ENCODE measurements at places on chromosomes 1 and 21.
A peak's percentile ranks its signal among the peaks of the same experiment; 100 is the strongest.

DNA sequence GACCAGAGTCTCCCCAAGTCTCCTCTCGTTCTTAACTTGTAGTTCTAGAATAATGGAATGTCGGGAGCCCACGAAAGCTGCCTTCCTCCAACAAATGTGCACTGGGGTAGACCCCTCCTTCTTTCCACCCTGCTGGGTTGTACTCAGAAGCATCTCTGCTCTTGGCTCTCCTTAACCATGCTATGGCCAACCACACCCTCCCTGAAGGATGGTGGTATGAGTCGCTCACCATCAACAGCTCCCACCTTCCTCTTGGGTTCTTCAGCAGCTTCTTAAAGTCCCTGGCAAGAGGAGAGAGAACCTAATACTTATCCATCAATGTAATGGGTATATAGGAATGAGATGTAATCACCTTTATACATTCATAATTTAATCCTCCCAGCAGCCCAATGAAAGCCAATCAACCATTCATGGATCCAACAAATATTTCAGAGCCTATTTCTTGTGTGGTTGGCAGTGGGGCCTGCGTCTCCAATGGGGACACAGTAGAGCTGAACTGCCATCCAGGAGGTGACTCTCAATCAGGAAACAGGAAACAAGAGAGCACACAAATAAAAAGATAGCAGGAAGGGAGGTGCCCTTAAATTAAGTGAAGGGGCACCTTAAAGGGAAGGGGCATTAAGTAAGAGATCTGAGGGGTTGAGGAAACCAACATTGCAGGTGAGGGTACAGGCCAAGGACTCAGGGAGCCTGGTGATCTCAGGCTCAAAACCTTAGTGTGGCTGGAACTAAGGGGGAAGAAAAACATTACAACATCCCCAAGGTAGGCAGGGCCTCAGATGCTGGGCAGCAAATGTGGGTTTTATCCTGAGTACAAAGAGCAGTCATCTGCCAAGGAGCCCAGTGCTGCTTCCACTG is 64.4 kb upstream of the ETS2 start:
- DNase-seq, result no peak

DNA sequence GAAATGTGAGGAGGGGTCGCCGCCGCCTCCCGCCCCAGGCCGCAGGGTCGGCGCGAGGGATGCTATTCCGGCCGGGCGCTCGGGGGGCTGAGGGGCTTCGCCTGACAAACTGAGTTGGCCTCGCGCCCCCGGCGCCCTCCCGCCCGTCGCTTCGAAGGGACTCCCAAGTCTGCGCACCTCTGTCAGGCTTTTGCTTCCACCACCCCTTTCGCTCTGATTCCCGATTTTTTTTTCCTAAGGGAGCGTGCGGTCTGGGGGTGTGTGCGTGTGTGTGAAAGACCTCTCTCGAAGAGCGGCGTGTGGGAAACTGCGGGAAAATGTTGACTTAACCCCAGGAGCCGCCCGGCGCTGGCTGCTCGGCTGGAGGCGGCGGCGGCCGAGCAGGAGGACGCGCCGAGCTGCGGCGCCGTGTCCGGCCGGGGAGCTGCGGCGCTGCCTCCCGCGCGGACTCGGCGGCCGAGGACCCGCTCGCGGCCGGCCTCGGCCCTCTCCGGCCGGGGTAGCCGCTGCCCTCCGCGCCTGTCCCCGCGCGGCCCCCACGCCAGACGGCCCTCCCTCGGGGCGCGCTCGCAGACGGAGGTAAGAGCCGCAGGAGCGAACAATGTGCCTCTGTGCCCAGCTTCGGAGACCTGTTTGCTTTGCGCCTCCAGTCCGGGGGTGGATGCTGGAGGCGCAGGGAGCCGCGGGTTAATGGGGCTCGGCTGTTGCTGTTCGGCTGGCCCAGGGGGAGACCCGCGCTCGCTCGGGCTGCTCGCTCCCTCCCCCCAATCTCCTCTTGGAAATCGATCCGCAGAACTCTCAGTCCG is 1.1 kb downstream of the ADGRL2 start:
- peak; percentile 63 for DNase-seq

- no peak for DNase-seq
These were observed 18.9 kb downstream of the UBE4B start for GRCh38 chr1:10051656-10052055.

GRCh38 chr1:110053552-110054428 is 16.7 kb downstream of the ALX3 start:
- DNase-seq, result peak; percentile 23

DNA sequence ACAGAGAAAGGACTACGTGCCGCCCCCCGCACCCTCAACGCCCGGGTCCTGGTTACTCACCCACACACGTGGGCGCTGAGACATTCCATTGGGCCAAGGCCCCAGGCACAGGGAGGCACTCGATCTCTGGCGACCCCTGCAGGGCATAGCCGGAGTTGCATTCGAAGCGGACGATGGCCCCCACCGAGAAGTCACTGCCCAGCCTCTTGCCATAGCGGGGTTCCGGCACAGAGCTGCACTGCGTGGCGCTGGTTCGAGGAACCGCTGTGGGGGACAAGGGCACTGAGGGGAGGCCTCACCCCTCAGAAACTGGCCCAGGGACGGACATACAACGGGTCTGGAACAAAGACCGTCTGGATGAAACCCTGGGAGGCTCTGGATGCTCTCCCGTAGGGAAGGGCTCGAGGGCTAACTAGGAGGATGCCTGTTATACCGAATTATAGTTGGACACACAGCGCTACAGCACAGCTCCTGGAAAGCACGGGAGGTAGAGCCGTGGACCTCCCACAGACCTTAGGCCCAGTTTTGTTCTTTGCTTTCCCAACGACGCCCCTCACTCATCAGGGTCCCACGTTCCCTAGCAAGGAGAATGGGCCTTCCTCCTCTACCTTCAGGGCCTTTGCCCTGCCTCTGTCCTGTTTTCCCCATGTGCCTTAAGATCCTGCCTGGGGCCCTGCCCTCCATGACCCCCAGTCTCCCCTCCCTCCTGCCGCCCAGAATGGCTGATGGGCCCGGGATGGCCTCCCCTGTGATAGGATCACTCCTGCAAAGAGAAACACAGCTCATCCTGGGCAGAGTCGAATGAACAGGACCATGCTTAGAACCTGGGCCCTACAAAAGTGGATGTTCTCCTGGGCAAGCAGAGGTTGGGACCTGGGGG is 152.8 kb downstream of the ZSCAN20 start:
- DNase-seq, result no peak

- DNase-seq, result no peak
These were observed 126.2 kb downstream of the PRRX1 start for GRCh38 chr1:170790175-170790574.

DNA sequence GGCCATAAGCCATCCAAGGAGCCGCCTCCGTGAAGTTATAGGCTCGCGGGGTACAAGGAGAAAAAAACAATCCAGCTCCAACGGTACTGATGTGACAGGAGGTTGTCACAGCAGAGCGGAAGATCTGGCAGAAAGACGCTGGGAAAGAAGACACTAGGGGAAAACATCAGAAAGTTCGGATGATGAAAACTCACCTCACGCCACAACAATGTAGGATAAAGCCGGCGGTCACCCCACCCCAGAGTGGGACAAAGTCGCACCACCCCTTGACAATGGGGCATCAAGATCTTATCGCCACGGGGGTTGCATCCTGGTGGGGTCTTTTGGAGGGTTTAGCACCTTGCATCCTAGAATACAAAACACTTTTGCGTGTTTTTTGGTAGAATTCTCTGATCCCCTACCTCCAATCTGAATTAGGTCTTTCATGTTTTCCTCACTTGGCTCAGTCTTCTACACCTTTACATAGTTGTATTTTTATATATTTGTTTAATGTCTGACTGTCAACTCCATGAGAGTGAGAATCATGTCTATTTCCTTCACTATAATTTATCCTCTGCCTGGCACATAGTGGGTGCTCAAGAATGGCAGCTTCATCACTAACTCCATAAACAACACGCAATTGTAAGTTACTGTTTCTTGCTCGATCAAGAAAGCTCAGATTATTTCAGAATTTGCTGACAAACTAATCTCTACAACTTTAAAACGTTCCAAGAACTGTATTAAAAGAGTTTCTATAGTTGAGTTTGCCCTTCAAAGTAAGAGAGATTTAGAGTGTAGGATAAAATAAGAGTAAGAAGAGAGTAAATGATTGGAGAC is 611 bp upstream of the ZSWIM5 start:
- no peak for DNase-seq

- DNase-seq, result no peak
These were observed 71.4 kb downstream of the AGPAT3 start for GRCh38 chr21:43936247-43936967.

- DNase-seq, result no peak
These were observed 685 bp downstream of the CRTC2 start for GRCh38 chr1:153957744-153958110.

GRCh38 chr1:82646888-82647287 is 846.2 kb downstream of the ADGRL2 start:
- DNase-seq, result no peak

DNA sequence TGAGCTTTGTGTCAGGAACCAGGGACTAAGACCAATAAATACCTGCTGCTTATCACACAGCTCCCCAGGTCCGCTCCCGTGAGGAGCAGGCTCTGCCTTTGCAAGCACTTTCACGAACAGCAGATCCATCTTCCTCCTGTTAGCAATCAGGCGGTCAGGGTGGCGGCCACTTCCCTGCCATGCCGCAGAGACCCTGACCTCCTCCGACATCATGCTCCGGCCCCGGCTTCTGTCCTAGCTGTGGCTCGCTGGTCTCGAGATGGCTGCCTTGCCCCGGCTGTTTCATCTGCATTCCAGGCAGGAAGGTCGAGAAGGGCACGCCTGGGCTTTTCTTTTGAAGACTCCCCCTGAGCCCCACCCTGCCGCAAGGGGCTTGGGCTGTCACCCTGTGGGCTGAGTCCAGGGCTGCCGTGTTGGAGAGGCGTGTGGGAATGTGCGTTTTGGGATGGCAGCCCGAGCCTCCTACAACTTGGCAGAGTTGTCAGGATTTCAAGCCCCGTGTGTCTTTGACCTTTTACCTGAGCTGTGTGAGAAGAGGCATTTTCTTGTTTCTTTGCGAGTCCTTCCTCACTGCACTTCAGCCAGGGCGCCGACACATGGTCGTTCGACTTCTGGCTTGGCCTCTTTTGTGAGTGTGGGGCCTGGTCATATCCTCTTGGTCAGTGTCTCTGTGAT is 59.5 kb downstream of the AGPAT3 start:
- DNase-seq, result no peak

DNA sequence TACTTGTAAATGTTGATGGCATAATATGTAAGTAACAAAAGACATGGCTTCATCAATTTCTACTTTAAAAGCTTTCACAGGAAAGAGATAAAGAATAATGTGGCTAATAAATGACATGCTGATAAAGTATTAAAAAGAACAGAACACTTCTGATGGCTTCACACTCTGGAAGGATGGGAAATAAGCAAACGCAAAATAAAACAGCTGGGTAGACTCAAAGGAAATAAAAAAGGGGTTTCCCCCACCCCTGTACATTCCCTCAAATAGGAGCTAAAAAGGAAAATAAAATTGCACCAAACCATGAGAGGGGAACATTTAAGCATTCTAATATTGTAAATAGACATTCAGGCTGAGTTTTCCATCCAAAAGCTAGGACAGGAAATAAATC is 27.0 kb upstream of the DYRK1A start:
- no peak for DNase-seq

GRCh38 chr1:81799939-81800694 is 617 bp upstream of the ADGRL2 start:
- peak; percentile 70 for DNase-seq

- no peak for DNase-seq
These were observed 9.5 kb downstream of the F3 start for GRCh38 chr1:94532077-94532476.

DNA sequence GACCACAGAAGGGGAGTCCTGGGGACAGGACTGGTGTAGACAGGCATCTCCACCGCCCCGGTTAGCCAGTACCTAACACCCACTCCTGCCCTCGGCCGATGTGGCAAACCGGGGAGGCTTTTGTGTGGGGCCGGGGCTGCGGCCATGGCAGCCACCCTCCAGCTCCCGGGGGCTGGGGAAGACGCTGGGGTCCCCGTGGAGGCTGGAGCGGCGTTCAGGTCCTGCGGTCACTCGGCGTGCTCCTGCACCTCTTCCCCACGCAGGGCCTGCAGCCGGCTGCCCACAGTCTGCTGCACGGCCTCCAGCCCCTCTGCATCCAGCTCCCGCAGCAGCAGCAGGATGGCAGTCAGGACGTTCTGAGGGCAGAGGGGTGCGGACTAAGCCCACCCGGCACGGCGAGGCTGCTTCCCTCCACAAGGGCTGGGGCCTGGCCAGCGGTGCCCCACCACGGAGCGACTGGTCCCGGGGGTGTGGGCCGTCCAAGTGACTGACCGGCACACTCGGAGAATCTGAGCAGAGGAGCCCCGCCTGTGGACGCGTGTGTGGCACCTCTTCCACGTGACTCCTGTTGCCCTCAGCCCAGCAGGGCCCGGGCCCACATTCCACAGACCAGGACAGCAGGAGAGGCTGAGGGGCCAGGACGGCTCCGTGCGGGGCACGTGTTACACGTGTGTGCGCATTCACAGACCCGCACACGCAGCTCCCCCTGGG is 9.1 kb downstream of the CFAP410 start:
- no peak for DNase-seq

- DNase-seq, result no peak
These were observed 20.4 kb downstream of the SLC16A1 start for GRCh38 chr1:112935461-112936111.

DNA sequence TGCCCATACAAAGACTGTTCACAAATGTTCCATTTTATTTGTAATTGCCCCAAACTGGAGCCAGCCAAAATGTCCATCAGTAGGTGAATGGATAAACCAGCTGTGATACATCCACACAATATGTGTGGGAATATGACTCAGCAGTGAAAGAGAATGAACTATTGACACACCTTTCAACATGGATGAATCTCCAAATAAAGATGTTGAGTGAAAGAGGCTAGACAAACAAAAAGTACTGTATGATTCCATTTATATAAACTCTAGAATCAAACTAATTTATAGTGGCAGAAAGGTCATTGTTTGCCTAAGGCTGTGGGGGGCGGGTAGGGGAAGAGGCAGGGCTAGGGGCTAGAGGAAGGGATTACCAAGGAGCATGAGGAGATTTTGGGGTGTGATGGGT is 4.5 kb downstream of the DHCR24 start:
- DNase-seq, result no peak

All from NCI-H1105 (cell line).